ENCODE measurements at places on chromosomes 5 and 9. TPM values are rescaled to one million over a fixed set of nuclear protein-coding genes. Genes with fewer than 3 reads are reported as not detected.

DNA sequence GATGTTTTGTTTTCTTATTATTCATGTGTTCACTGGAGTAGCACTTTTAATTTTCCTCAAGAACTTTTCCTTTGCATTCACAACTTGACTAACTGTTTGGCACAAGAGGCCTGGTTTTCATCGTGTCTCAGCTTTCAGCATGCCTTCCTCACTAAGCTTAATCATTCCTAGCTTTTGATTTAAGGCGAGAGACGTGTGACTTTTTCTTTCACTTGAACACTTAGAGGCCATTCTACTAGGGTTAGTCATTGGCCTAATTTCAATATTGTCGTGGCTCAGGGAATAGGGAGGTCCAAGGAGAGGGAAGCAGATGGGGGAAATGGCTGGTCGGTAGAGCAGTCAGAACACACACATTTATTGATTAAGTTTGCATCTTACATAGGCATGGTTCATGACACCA lies 94.0 kb downstream of the ZNF462 start:
- peak; percentile 71 for DNase-seq

Gene SPINK4
- not detected for total RNA-seq

- DNase-seq = no peak
Observed at GRCh38 chr5:6717687-6718086, 4.5 kb downstream of the TENT4A start.

GRCh38 chr5:108669462-108669861 lies 78.2 kb upstream of the FER start:
- no peak for DNase-seq

Gene TSSK1B
- total RNA-seq = 1.4 TPM

Data from fibroblast of the aortic adventitia (primary cell).